ENCODE measurements at places on chromosomes 16 and 17.

DNA sequence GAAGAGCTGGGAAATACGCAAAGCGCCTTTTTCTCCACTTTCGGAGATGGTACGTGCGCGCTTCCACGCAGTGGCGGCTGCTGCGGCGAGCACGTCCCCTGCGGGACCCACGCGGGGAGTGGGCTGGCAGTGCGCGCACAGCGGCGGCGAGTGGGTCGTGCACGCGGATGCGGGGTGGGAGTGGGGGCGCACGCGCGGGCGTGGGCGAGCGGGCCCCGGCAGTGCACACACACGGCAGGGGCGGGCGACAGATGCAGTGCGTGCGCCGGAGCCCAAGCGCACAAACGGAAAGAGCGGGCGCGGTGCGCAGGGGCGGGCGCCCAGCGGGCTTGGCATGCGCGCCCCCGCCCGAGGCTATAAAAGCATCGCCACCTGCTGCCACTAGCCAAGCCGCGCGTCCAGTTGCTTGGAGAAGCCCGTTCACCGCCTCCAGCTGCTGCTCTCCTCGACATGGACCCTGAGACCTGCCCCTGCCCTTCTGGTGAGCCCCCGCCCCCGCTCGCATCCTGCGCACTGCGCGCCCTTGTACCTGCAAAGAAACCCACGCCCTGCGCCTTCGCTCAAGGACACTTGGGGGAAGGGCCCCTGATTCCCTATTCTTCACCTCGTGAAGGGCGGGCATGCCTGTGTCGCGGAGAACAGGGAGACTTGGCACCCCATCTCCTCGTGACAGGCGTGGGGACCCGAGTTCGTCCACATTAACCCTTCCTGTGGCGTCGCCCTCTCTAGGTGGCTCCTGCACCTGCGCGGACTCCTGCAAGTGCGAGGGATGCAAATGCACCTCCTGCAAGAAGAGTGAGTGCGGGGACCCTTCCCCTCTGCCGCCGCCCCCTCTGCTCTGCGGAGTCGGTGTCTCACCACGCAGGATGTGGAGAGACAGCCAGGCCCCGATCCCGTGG is at the start of gene MT3:
Gene MT3 (plus strand): TSS at position 388 of the 899 bp plus-strand sequence. CDS start 63 bp downstream, at position 451.
- peak; percentile 42 for DNase-seq

- no peak for DNase-seq
Measured at GRCh38 chr16:67678354-67679023, 11.9 kb downstream of the C16orf86 start.

DNA sequence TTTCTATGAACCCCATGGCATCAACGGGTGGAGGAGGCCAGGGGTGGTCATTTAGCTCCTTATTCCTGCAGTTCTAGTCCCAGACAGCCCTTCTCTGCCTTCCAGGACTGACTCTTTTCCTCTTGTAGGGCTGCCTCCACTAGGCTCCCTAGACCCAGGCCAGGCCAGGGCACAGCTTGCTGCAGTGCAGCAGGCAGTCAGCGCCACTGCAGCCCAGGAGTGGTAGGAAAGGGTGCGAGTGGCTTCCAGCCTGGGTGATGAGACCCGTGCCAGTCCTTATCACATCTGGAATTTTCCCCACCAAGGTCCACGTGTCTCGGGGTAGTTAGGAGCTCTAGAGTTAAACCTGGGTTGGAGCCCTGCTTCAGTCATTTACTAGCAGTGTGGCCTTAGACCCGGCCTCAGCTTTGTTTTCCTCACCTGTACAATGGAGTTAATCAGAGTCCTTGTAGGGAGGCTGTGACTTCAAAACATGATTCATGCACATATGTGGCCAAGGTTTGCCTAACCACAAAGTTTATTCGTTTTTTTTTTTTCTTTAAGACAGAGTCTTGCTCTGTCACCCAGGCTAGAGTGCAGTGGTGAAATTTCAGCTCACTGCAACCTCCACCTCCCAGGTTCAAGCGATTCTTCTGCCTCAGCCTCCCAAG is 4.7 kb downstream of the SLC5A11 start:
- no peak for DNase-seq

GRCh38 chr17:61488878-61489718 is 36.9 kb downstream of the TBX4 start:
- DNase-seq, result no peak

DNA sequence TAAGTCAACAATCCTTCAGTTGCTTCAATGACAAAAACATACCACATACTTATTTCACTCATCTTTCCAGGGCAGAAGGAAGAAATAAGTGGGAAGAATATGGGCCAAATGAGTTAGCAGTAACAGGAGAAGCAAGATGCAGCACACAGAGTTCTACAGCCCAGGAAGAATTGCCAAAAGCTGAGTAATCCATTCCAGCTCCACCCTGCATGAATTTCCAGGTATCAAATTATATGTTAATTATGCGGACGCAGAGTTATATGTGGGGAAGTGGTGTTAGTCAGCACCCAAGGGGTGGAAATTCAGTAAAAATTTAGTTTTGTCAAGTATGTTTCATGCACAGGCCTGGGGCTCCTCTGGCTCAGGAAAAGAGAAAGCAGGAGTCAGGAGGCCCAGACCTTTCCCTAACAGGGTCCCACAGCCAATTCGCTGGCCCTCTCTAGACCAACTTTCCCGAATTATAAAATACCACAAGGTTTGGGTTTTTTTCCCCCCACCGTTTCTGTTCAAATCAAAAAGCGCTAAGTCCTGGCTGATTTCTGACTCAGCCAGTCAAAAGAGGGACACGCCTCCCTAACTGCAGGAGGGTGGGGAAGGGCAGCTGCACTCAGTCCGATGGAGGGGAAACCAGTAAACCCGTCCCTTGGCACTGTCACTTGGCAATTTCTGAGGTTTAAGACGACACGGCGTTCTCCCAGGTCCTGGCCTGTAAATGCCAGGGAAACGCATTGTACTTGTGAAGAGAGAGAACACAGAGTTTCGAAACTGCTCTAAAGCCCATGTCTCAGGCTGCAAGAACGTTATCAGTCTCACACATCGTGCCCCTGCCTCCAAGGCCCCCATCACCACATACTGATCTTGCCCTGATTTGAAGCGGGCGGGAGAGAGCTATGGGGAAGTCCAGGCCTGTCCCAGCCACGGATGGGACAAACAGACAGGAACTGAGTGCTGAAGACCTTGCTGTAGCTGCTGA is 58.1 kb downstream of the ZFHX3 start:
- peak; percentile 83 for DNase-seq

DNA sequence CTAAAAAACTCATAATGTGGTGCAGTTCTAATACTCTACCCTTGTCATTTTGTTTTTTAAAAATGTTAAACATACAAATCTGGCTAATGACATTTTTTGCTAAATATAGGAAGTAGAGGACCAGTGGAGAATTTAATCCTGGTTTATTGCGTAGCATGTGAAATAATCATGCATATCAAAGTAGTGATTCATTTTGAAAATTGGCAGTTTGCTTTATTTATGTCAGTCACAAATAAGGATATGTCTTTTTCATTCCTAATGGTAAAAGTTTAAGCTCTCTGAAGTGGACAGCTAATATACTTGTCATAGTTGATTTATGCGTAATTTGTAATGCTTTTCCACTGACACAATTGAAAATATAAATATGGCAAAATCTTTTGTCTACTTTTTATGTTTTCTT is 224.2 kb downstream of the BCAS3 start:
- peak; percentile 58 for DNase-seq

DNA sequence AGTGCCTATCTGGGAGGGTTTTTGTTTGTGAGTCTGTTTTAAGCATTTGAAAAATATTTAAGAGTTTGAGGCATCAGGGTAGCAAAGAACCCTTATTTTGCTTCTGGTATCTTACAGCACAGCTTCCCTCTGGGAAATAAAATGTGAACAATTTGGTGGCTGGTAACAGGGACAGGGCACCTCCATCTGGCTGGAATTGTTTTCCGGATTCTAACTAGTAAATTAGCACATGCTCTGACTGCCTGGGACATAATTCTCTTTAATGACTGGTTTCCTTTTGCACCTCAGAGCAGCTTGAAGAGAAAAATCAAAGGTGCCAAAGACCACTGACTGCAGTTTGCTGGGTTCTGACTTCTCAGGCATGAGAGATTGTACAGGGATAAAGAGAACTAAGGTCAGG is 469.1 kb downstream of the GRIN2A start:
- no peak for DNase-seq

DNA sequence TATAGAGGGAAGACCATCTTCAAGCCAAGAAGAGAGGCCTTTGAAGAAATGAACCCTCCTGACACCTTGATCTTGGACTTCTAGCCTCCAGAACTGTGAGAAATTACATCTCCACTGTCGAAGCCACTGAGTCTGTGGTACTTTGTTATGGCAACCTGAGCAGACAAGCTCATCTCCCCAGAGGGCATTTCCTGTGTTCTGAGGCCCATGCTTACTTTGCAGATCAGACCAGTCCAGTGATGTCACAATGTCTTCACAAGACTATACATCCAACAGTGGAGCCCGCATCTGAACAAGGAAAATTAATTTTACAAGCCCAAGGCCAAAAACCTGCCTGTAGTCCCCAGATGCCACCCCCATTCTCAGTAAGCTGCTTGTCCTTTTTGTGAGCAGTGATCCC is 14.8 kb upstream of the C17orf113 start:
- no peak for DNase-seq

- DNase-seq, result no peak
Measured at GRCh38 chr17:68094481-68095078, 59.0 kb downstream of the KPNA2 start.

DNA sequence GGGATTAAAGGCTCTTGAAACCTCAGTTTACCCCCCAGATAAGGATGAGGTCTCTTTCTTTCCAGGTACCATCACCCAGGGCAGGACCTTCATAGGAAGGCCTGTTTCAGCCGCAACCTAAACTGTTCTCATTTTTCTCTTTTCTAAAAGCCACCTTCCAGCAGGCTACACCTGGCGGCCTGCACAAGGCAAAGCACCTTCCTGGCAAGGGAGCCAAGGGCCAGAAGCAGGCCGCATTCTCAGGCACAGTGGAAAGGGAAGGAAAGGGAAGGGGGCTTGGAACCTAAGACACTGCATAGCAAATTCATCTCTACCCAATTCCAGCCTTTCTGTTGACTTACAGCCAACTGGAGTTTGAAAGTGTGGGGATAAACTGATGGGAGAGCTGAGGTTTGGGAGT is 8.9 kb upstream of the NDEL1 start:
- no peak for DNase-seq

GRCh38 chr16:72848759-72849664 is 198.9 kb downstream of the ZFHX3 start:
- DNase-seq, result peak; percentile 85

DNA sequence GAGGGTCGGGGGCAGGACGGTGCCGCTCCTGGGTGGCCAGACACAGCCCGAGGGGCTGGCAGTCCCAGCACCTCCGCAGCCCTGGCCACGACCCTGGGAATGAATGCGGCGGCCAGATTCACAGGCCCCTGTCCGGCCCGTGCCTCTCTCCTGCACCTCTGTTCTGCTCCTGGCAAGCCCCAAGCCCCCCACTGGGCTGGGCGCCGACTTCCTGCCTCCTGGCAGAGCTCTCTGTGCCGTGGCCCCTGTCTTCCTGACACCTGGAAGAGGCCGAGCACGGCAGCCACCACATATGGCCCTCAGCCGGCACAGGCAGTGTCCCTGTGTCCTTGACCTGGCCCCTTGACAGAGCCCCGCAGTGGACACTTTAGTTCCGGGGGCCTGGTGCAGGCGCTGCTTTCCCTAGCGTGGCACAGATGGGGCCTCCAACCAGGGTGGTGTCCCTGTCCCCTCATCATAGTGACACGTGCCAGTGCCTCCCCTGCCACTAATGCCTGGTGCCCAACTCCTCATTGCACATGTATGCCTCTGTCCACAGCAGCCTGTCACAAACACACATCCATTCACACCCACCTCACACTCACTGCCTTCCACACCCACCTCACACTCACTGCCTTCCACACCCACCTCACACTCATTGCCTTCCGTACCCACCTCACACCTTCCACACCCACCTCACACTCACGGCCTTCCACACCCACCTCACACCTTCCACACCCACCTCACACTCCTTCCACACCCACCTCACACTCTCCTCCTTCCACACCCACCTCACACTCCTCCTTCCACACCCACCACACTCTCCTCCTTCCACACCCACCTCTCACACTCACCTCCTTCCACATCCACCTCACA is 110.6 kb upstream of the PLCG2 start:
- no peak for DNase-seq

- DNase-seq, result no peak
Measured at GRCh38 chr17:58264407-58265103, 16.2 kb downstream of the MPO start.

- DNase-seq, result peak; percentile 84
Measured at GRCh38 chr16:48444574-48444973, 59.4 kb upstream of the SIAH1 start.

DNA sequence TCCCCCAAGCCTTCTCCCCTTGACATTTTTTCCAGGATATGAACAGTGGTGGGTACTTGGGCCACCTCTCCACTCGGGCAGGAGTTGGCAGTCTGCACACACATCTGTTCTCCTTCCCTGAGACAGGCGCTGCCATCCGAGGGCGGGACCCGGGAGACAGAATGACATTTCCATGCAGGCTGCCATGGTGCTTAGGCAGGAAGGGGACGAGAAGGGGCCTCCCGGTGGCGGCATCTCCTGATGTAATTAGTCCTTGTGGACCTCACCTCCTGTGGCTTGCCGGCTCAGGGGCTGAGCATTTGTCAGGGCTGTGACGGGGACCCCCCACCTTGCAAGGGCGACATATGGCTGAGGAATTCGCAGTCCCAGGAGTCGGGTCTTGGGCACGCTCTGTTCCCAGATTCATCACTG is 197.2 kb downstream of the FOXL1 start:
- no peak for DNase-seq

All from GM03348 (cell line).